ENCODE measurements at places on chromosomes 3 and 15. TPM values are rescaled to one million over a fixed set of nuclear protein-coding genes. Genes with fewer than 3 reads are reported as not detected.

- peak; percentile 59 for DNase-seq
These were observed 81.6 kb downstream of the HERC1 start for GRCh38 chr15:63752075-63752684.

- DNase-seq = no peak
These were observed 63.9 kb downstream of the NME9 start for GRCh38 chr3:138265745-138266144.

Gene GASK1A
- 0.08 TPM for total RNA-seq

DNA sequence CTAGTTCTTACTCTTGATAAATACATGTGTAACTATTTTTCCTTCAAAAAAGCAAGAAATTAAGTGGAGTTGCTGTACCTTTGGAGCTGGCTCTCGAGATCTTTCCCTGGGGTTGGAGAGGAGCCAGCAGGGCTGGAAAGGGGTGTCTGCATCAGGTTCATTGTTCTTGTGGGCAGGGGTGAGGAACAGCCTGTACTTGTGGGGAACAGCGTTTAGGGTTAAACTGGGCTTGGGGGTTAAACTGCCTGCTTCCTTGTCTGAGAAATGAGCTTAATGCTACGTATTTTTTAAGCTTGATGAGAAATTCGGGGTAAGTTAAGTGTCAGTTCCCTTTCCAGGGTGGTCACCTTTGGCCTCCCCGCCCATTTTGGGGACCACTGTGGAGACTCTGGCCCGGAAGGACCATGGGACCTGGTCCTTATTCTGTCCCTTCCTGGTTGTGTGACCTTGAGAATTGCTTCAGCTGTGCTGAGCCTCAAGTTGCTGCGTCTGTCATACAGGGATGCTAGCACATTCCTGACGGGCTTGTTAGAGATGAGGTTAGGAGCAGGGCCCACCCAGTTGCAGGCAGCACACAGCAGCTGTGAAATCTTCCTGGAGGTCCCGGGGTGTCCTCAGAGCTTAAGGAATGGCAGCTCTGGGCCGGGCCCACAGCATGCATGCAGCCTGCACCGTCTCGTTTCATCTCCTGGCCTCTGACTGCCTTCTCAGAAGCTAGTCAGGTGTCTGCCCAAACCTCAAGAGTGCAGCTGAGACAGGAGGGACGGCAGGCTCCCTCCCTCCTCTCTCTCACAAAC is 11.6 kb downstream of the H1-8 start:
- no peak for DNase-seq

GRCh38 chr15:65077981-65078352 is 1.4 kb downstream of the KBTBD13 start:
- DNase-seq = no peak

DNA sequence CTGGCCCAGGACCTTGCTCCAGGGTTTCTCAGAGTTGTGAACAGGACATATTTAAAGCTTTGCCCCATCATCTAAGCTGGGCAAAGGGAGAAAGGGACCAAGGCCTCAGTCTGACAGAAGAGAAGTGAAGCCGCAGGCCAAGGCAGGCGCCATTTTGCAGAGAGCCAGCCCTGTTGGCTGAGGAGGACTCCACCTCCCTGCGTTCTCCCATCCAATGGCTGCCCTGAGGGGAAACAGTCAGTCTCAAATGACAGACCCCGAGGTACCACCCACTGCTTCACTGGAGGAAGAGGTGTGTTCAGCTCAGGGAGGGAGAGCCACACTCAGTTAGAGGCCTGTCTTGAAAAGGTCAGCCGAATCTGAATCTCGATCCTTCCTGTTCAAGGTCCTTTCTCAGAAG is 86.1 kb downstream of the ADAMTS17 start:
- DNase-seq = no peak

Gene LRRC31
- not detected for total RNA-seq

DNA sequence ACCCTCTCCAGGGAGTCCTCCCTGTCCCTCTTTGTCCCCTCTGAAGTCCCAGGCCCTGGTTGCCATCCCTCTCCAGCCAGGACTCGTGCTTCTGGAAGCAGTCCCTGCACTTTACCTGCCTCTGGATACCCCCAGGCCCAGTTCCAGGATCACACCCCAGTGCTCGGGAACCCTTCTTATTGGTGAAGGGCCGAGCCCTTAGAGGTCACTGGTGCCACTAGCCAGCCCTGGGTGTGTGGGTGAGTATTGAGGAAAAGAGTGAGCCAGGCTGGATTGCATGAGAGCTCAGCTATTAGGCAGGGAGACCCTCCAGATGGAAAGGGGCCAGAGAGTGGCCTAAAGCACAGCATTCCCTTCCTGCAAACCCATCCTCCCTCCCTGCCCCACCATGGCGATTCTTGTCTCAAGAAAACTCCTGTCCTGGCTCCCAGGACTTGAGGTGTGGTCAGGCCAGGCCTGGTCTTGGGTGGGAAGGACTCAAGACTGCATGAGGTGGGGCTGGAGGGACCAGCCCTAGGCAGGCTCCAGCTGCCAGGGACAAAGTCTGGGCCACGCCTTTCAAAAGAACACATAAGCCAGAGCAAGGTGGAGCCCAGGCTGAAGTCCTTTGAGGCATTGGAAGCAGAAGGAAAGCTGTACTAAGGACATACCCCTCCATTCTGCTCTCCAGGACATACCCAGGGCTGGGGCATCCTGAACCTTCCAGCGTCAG is 4.8 kb upstream of the PHGR1 start:
- DNase-seq = no peak

DNA sequence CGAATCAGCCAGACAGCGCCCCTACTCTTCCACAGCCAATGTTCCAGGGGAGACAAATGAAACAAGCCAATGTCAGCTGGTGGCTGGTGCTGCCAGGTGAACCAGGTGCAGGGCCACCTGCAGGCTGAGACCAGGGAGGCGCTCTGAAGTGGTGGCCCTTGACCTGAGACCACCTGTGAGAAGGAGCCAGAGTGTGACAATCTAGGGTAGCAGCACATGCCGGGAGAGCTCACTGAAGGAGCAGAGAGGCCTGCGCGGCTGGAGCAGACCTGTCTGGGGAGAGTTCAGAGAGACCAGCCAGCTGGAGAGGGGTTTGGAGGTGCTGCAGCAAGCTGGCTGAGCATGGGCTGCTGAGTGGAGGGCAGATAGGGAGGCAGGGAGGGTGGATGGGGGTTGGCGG is 693 bp upstream of the STAB1 start:
- DNase-seq = no peak

Gene ZNF860
- 0.04 TPM for total RNA-seq

GRCh38 chr15:49751191-49751590 is 130.3 kb downstream of the DTWD1 start:
- no peak for DNase-seq

GRCh38 chr3:150663461-150663860 is 40.3 kb downstream of the ERICH6 start:
- no peak for DNase-seq

GRCh38 chr3:41997702-41998550 is 36.0 kb upstream of the ULK4 start:
- DNase-seq = no peak

Gene SLC24A5
- not detected for total RNA-seq

Gene TPRG1
- total RNA-seq = 0.35 TPM

DNA sequence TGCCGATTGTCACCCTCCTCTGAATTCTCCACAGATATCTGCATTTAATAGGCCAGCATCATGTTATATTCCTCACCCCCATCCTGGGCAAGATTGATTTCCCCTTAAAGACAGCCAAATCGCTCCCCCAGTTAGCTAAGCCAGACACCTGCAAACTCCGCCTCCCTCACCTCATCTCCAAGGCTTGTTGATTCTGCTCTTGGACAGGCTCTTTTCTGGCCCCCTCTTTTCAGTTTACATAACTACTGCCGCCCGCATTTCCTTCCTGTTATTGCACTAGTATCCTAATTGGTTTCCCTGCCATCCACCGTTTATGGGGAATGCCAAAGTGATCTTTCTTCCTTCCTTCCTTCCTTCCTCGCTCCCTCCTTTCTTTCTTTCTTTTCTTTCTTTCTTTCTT is 214.7 kb upstream of the MRPL3 start:
- DNase-seq = no peak

GRCh38 chr15:70783610-70784022 is 20.3 kb upstream of the UACA start:
- DNase-seq = no peak

DNA sequence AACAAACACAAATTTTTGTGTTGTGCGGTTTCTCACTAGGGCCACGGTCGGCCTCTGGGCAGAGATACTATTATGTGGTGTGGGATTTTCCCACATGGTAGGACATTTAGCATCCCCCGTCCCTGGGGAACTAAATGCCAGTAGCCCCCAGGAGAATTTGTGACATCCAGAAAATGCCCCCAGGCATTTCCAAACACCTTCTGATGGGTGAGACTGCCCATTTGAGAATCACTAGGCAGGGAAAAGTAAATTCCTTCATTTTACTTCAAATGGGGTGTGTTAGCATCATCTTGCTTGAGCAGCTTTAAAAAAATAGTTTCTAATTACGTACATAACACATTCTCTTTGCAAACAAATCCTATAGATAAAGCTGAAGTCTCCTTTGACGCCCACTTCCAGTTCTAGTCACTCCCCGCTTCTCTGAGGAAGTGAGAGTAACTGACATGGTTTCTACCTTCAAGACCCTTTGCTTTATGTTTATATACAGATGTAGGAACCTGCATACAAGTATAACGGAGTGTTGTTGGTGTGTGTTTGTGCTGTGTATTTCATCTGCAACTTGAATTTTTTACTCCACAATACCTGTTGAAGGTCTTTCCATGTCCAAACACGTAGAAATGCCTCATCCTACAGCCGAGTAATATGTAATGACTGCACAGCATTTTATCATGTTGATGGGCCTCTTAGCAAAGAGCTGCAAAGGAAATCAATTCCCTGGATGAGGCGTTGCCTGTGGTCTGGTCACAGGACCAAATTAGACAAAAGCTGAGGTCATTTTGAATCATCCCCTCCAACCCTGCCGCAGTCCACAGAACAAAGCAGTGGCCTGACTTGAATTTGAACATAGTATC is 31.4 kb upstream of the ZBTB38 start:
- DNase-seq = peak; percentile 71

Data from H4 (cell line).